ENCODE measurements at places on chromosomes 16 and 17.

DNA sequence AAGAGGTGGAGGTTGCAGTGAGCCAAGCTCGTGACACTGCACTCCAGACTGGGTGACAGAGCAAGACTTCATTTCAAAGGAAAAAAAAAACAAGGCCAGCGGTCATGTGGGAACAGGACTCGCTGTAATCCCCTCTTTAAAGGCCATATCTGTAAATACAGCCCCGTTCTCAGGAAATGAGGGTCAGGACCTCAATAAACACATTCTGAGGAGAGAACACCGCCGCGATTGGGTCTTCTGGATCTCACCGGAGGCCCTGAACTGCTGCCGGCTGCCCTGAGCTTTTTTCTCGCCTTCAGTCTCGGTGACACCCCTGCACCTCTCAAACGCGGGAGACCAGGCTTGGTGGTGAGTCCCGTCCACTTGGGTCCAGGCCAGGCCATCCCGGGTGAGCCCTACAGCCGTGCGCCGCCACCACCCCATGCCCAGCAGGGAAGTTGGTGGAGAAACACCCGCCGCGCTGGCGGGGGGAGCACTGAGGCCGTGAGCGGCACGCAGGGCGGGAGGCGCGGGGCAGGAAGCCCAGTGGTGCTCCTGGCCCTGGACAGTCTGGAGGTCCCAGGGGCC lies 28.4 kb downstream of the SLC25A10 start:
- DNase-seq: no peak

- DNase-seq: no peak
Measured at GRCh38 chr16:47916266-47916665, 239.5 kb downstream of the ABCC12 start.

DNA sequence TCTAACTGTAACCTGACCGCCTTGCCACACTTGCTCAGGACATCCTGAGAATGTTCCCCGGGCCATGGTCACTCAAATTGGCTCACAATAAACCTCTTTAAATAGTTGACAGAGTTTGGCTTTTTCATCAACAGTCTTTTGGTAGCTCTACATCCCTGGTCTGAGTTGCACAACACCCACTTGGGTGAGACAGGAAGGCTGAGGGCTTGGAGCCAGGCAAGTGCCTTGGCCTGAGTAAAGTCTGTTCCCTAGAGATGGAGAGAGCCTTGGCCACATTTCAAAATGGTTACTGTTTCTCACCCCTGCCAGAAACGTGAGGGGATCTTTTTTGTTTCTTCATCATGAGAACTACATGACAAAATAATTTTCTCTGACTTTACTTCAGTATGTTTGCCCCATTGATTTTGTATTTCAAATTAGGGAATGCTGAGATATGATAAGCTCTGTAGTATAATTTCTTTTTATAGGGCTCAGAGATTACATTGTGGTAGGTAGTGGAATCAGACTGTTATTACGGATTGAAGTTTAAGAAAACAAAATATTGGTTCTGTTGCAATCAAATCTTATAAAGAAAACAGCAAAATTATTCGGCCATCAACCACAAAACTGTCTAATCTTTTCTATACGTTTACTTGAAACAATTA lies 53.9 kb upstream of the NETO2 start:
- no peak for DNase-seq

DNA sequence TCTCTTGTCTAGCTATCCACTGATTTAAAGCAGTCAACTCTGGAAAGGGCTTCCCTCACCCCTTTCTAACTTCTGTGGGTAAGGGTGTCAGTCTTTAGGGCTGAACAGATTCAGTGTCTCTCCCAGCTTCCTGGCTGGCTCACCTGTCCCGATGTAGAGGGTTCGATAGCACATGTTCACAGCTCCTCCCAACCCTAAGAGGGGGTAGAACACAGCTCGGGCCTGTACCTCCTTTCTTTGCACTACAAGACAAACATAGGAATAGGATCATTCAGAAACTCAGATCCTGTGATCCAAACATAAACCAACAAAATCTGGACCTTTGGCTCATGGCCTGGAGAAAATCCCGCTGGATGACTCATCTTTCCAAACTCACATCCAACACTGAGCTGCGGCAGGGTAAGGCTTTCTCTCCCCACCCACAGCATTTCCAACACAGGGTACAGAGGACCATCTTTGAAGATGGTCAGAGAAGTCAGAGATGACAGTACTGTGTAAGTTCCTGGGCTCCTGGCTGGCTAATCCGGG lies 5.8 kb upstream of the DHRS13 start:
- no peak for DNase-seq

DNA sequence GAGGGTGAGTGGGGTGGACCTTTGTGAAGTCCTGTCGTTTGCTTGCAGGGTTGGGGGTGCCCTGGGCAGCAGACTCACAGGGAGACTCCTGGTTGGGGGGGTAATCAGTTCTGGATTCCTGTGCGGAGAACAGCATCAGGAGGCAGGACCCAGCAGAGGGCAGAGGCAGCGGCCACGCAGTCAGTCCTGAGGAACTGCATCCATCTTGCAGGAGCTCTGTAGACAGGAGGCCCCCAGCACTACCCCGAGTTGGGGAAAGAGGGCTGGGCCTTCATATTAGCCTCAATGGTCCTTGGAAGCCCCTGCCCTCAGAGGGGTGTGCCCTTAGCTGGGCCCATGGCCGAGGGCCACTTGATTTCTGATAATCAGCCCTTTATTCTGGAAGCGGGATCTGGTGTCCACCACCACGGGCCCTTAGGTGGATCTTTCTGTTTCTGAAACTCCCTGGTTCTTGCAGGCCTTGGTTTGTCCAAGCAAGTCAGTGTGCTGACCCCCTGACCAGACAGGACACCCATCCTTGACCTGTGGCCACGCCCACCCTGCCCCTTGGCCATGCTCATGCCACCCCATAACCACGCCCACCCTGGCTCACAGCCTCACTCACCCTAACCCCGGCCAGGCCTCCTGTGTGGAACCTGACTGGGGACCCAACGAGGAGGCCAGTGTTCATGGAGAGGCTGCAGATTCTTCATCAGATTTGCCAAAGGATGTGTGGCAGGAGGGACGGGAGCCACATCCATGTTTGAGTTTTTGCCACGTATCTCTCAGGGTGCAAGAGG lies 73.5 kb upstream of the CBX4 start:
- DNase-seq: no peak

GRCh38 chr16:63066552-63066951 lies 1030.3 kb upstream of the CDH8 start:
- DNase-seq: no peak

- no peak for DNase-seq
Measured at GRCh38 chr17:48596735-48597527, 3.4 kb upstream of the HOXB5 start.

- DNase-seq: no peak
Measured at GRCh38 chr17:43438626-43439025, 39.8 kb downstream of the ARL4D start.

DNA sequence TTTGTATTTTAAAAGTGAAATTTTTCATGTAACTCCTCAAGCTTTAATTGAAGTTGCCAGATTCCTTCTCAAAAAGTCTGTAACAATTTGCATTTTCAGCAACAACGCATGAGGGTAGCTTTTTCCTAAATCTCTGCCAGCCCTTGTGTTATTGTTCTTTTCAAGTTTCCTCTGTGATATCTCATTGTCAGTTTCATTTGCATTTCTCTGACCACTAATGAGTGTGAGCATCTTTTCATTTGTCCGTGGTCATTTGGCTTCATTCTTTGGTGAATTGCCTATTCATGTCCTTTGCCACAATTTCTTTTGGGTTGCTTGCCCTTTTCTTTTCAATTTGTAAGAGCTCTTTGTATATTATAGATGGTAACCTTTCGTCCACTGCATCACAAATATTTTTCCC lies 68.0 kb upstream of the NKD1 start:
- no peak for DNase-seq

DNA sequence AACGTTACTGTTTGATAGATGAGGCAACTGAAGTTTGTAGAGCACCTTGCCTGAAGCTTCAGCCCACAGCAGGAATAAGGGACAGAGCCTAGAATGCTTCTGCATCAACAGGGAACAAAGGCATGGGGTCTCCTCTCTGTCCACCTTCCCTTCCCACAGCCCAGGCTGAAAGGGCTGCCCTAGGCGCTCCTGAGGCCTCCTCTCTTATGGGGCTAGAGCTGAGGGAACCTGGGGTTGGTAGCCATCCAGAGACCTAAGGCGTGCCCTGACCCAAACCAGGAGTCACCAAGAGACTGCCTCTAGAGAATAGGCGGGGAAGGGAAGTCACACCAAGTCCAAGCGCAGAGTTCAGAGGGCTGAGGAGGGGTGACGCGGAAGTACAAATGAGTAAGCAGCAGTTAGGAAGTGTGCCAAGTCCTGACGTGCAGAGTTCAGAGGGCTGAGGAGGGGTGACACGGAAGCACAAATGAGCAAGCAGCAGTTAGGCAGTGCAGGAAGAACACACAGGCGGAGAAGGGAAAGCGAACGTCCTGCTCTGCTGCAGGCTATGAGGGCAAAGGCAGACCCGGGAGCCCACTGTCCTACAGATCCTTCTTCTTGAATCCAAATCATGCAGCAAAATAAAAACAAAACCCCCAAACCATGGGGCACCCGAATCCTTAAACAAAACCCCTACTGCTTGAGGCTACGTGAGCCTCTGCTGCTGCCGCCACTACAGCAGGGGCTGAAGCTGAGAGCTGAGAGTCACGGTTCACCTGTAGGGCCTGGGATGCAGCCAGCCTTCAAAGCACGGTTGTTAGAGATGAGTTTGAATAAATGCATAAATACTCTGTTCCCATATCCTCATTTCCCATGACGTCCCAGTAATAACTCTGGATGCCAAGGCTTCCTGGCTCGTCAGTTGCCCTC lies 2.7 kb upstream of the SPG7 start:
- DNase-seq: no peak

DNA sequence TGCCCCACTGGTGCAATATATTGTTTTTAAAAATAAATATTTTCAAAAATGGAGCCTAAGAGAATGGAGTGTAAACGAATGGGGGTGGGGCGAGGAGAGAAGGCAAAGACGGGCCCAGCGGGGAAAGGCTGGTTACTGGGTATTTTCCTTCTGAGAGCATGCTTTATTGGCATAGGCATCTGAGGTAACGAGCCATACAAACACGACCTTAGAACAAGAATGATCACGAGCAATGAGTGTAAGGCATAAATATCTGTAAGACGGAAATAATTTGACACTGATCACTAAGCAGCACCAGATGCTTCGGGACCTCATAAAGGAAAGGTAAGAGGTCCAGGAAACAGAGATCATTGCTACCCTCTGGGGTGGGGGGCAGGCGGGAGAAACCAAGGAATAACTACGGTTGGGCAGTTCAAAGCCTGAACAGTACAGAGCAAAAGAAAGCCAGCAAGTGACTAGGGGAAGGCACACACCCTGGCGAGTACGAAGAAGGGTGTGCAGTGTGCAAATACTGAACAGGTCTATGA lies 959 bp downstream of the SSH2 start:
- no peak for DNase-seq

GRCh38 chr17:33623841-33624240 lies 330.7 kb upstream of the ASIC2 start:
- no peak for DNase-seq

DNA sequence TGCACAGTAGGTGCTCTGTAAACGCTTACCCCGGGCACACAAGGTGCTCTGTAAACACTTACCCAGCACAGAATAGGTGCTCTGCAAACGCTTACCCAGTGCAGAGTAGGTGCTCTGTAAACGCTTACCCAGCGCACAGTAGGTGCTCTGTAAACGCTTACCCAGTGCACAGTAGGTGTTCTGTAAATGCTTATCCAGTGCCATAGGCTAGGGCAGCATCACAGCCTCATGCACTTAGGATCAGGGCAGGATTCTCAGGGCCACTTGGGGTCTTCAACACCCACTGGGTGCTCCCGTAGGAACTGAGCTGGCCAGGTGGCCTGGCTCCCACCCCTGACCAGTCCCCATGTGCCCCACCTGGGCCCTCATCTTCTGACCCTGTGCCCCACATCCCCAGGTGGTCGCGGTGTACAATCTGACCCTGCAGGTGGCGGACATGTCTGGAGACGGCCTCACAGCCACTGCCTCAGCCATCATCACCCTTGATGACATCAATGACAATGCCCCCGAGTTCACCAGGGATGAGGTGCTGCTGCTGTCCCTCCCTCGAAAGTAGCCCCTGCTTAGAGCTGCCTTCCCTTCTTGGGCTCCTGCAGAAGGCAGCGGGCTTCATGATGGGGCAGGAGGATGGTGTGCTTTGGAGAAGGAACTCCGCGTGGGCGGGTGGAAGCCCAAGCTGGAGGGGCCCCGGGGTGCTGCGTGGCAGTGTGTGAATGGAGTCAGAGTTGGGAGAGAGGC lies 13.1 kb downstream of the SLC22A31 start:
- DNase-seq: no peak

DNA sequence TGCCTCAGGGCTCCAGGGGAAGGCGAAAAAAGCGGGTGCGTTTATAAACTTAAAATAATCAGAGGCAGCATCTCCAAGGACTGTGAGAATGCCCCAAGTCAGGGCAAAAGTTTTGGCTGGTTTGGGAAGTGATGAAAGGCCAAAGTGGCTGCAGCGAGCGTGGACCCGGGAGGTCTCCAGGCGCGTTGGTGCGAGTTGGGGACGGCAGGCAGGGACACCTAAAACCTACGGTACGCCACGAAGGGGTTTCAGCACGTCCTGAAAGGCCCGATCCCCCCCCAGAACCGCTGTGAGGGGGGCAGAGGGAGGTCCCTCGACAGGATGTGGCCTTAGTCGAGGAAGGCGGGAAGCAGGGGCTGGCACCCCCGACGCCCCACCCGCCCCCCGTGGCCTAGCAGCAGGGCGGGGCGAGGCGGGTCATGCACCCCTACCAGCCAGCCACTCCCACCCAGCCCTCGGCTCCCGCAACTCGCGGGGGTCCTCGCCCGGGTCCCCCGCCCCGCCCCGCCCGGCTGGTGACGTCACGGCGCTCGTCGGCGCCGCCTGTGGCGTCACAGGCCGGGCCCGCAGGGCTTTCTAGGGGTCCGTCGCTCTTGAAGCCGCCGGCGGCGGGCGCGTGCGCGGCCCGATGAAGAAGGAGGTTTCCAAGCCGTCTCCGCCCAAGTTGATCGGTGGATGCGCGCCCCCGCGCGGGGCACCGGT lies at the start of gene MYCBPAP:
Gene MYCBPAP, plus strand, starts transcription at position 569 of the 702 bp plus-strand sequence. CDS start 236 bp downstream, outside the sequence.
- no peak for DNase-seq

DNA sequence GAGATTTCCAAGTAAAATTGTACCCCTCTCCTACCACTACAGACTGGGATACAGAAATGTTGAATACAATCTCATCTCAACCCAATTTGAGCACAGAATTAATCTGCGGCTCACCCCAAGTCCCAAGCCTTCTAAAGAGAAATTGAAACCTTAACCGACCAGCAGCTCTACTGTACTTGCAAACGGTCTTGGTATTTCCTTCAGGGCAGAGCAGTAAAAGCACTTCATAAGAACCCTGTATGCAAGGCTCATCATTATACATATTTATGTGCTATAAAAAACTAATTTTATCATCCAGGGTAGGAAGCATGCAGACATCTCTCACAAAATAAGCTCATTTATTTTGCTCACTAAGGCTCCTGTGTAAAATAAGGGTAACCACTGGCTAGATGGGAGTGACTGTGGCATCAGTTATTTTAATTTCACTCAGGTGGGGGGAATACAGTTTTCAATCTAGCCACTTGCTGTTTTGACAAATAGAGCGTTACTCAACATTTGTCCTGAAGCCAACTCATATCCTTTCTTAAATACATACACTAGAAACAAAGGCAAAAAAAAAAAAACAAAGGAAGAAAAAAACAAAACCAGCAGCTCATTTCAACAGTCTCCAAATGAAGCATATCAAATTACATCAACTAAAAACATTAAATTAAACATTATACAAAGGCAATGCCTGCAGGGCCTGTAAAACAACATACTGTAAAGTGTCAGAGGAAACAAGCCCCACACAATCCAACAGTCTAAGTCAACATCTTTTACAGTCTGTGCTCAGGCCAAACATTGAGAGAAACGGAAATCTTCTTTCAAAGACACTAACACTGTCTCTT lies 65.0 kb downstream of the PARN start:
- DNase-seq: peak; percentile 82

GRCh38 chr17:64055183-64056142 lies 35.0 kb upstream of the ICAM2 start:
- no peak for DNase-seq

Measured in NCI-H2081 treated with DMSO at 0.1 percent for 48 hours (cell line).